Stimulated activated memory B cell treated with anti-CD40 and anti-IgM and Interleukin-4, amounts not matched to agents 10 μg/mL and 1 μg/mL and 100 μg/mL, for 72 hours (primary cell): ENCODE measurements at places on chromosomes 6 and 20.

DNA sequence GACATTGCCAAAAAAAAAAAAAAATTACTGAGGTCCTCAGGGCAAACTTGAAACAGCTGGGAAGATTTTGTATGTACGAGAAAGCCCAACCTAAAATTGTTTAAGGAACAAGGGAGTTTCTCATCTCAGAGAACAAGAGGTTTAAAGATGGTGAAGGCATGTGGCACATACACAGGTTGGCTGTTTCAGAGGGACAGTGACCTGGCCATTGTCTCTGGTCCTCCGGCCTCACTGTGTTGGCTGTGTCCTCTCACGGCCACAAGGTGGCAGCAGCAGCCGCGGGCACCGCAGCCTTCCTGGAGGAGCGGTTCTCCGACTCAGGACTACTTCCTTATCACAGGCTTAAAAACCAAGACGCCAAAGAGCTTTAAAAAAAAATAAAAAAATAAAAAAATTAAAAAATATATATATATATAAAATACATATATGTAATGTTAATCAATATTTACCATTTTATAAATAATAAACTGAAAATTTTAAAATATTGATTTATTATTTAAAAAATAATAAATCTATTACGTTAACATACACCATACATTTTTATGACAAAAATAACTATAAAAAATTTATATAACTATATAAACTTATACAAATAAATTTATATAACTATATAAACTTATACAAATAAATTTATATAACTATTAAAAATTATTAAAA is 52.8 kb downstream of the GTF2H5 start:
- peak; percentile 90 for ATAC-seq

DNA sequence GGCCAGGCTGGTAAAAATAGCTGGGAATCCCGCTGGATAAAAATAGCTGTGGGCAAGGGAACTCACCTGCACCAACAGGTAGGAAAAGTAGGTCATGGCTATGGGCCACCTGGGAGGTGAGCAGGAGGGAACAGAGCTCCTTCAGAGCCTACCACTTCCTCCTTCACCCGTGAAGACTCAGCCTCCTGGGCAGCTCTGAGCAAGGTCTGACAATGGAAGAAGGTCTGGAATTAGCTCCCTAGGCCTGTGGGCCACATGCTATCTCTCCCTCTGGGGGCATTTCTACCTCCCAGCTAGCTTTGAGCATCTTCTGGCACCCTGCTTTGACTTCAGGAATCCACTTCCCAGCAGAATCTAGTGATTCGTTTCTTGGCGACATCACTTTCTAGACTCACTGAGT is 153.9 kb downstream of the MRPL14 start:
- ATAC-seq: no peak

GRCh38 chr6:7241160-7241559 is 71.8 kb downstream of the SSR1 start:
- ATAC-seq: no peak

GRCh38 chr20:19743640-19743995 is 14.4 kb upstream of the RIN2 start:
- ATAC-seq: no peak

GRCh38 chr6:63272397-63272796 is 47.4 kb downstream of the LGSN start:
- ATAC-seq: no peak

DNA sequence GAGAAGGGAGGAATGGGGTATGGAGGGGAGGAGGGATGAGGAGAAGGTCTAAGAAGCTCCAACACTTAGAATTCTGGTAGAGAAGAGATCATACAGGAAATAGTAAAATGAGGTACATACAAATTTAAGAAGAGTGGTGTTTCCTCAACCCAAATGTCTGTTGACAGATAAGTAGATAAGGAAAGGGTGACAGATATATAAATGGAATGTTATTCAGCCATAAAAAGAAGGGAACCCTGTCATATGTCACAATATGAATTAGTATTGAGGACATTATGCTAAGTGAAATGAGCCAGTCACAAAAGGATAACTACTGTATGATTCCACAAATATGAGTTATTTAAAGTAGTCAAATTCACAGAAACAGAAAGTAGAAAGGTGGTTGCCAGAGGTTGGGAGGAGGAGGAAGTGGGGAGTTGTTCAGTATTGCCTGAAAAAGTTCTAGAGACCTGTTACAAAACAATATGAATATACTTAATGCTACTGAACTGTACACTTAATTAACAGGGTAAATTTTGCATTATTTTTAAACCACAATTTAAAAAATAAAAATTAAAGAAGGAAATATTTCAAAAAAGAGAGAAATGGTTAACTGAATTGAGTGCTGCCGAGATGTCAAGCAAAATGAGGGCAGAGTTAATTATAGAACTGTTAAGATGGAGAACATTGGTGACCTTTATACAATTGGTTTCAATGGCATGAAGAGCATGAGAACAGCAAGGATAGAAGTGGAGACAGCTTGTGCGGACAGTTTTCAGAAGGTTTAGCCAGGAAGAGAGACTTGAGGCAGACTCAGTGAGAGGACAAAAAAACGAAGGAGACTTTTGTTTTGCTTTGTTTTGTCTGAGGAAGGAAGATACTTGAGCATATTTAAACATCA is 47.6 kb upstream of the ADGRF4 start:
- ATAC-seq: no peak

DNA sequence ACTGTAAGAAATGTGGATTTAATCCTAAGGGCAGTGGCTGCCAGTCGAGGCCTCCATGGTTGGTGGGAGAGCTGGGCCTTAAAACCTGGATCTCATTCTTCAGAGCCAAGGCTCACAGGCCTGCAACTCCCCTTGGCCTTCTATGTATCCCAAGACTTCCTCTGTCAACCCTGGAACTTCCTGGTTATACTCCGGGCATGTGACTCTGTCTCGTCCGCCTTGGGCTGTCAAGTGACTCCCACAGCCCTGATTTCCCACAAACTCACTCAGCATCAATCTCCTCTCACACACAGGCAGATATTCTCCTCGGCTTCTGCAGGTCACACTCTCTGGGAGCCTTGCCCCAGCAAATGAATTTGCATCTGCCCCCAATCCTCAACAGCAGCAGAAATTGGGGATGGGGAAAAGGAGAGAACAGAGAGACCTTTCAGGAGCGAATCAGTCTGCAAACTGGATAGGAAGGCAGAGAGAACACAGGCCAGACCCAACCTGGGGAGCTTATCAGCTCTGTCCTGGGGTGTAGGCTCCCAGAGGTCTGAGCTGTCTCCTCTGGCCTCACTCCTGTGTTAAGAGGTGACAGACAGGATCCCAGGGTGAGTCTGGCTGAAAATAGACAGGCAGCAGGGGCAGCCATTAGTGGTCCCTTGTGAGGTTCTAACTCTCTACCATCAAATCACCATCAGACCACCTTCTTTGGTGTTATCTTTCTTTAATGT is 30.4 kb upstream of the PREX1 start:
- ATAC-seq: no peak

- ATAC-seq: no peak
Measured at GRCh38 chr6:63538550-63538949, 33.7 kb upstream of the LOC128125822 start.

GRCh38 chr20:22533823-22534751 is 50.3 kb downstream of the FOXA2 start:
- ATAC-seq: peak; percentile 15

DNA sequence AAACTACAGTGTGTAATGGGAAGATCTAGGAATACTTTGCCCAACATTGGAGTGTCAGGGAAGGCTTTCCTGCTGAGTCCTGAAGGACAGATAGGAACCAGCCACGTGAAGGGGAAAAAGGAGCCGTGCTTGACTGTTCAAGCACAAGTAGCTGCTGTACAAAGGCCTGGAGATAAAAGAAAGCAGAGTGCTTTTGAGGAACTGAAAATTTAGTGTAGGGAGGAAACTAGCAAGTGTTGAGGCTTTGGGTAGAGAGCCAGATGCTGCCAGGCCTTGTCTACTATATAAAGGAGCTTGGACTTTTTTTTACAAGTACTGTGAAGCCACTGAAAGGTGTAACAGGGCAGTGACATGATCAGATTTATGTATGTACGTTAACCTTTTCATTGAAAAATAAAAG is 39.0 kb downstream of the DSE start:
- peak; percentile 92 for ATAC-seq

GRCh38 chr20:35901678-35902544 is 52.4 kb downstream of the SCAND1 start:
- no peak for ATAC-seq

DNA sequence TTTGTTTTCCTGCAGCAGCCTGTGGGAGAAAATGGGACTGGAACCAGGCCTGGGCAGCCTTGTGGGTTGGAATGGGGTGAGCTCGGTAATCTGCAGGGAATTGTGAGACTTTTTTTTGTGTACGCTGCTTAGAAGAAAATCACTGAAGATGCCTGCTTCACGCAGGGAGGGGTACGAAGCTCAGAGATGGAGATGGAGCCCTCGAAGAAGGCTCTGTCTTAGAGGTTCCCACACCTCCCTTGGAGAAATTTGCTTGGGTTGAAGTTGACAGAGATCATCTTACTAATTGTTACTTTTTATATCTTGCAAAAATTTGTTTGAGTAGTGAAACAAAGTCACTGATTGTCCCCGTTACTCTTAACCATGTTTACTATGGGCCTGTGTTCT is 894 bp downstream of the PYGB start:
- ATAC-seq: no peak

GRCh38 chr6:63426844-63427243 is 107.1 kb upstream of the LGSN start:
- ATAC-seq: no peak

GRCh38 chr6:21281366-21281765 is 312.2 kb upstream of the SOX4 start:
- ATAC-seq: peak; percentile 10

GRCh38 chr6:158517581-158517980 is 42.3 kb upstream of the TMEM181 start:
- peak; percentile 53 for ATAC-seq

- no peak for ATAC-seq
Measured at GRCh38 chr20:61185841-61186601, 66.0 kb upstream of the CDH4 start.

DNA sequence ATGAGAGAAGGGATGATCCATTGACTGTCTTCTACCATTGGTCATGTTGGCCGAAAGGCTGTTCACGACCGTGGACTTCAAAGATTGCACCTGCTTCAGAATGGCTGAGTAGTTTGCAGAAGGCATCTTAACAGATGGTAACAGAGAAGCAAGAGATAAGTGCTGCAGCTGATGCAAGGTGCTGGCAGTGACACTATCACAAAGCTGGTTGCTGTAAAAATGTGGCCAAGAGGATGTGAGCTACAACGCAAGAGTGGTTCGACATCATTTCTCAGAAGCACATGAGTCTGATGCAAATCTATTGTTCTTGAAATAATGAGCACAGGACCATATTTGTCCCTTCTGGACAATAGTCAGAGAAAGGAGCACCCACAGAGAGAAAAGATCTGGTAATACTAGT is 27.0 kb upstream of the ANKEF1 start:
- no peak for ATAC-seq

DNA sequence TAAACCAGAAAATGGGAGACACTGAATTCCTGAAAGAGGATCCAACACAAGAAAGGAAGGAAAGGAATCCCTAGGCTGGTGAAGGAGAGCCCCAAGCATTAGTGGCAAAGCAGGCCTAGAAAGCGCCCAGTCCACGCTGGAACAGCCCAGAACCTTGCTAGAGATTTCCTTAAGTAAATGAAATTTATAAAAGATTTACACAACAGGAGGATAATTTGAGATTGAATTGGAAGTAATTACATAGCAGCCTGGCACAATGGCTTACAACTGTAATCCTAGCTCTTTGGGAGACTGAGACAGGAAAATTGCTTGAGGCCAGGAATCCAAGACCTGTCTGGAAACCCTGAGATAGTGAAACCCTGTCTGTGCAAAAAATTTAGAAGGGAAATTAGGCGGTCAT is 26.8 kb upstream of the C20orf144 start:
- ATAC-seq: no peak

- no peak for ATAC-seq
Measured at GRCh38 chr6:7417684-7418083, 28.1 kb downstream of the RIOK1 start.

GRCh38 chr6:107600936-107601335 is 111.0 kb downstream of the SOBP start:
- no peak for ATAC-seq

DNA sequence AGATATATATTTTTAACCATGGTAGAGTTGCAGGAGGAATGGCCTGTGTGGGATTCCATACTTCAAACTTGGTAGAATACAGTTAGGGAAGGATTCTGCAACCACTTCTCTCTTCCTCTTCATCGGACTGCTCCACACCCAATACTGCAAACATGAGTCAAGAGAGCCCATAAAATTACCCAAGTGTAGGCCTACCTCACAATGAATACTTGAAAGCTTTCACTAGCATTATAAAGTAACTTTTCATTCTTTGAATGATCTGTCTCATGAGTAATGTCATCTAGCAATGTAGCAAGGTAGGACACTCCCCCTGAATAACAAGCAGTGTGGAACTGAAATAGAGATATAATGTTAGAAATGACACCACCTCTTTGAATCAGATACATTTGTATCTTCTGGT is 79.4 kb downstream of the FOXC1 start:
- ATAC-seq: no peak

DNA sequence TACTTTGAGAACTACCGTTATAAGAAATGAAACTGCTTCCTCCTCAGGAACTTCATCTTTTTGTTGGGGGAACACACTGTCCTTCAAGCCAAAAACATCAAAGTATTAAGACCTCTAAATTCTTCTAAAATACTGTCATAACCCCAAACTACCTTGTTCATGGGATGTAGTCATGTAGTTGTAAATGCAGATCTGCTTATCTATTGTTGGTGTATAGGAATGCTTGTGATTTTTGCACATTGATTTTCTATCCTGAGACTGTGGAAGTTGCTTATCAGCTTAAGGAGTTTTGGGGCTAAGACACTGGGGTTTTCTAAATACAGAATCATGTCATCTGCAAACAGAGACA is 282.9 kb upstream of the RUNX2 start:
- ATAC-seq: no peak

- no peak for ATAC-seq
Measured at GRCh38 chr20:10676518-10676917, 2.7 kb upstream of the JAG1 start.

DNA sequence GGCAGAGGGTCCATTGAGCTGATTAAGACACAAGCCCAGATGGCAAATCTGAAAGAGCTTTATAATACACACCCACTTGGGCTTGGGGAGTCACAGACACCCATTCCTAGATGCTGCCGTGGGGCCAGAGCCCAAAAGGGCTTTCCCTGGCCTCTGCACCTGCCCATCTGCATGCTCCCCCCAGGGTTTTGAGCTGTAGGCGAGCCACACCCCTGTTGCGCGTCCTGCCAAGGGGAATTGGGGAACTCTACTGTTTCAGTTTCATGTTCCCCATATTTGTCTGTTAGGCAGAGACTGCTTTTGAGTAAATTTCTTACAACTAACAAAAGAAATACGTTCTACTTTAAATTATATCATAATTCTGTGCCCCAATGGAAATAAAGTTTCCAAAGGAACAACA is 52.9 kb upstream of the FNDC1 start:
- ATAC-seq: peak; percentile 88
